ENCODE measurements at places on chromosomes 5 and 9.

- no peak for DNase-seq
These were observed 94.7 kb downstream of the YTHDC2 start for GRCh38 chr5:113608113-113608596.

DNA sequence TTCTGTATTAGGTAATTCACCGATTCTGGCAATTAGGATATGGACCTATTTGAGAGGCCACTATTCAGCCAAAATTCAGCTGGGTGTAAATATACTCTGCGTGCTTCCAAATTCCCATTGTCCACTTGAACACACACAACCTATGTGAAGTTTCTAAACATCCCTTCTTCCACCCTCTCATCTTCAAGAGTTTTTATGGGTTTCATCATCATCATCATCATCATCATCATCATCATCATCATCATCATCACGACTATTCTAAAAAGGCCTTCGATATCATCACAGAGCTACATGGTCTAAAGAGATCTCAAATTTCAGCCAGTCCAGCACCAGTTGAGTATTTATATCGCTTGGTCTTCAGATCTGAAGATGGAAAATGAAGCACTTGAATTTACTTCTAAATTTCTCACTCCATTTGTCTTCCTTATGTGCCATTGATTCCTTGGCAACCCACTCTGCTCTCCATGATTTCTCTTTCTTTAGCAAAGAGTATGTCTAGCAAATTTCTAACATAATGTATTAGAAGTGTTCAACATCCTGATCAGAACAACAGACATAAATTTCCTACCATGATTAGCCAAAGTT, 49.2 kb upstream of the HMHB1 start:
- DNase-seq: no peak

DNA sequence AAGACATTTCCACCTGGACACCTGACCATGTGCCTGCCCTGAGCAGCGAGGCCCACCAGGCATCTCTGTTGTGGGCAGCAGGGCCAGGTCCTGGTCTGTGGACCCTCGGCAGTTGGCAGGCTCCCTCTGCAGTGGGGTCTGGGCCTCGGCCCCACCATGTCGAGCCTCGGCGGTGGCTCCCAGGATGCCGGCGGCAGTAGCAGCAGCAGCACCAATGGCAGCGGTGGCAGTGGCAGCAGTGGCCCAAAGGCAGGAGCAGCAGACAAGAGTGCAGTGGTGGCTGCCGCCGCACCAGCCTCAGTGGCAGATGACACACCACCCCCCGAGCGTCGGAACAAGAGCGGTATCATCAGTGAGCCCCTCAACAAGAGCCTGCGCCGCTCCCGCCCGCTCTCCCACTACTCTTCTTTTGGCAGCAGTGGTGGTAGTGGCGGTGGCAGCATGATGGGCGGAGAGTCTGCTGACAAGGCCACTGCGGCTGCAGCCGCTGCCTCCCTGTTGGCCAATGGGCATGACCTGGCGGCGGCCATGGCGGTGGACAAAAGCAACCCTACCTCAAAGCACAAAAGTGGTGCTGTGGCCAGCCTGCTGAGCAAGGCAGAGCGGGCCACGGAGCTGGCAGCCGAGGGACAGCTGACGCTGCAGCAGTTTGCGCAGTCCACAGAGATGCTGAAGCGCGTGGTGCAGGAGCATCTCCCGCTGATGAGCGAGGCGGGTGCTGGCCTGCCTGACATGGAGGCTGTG, 32.4 kb downstream of the CXXC5 start:
- DNase-seq: no peak

- DNase-seq: no peak
These were observed 106.0 kb downstream of the ARRDC3 start for GRCh38 chr5:91277093-91277626.

DNA sequence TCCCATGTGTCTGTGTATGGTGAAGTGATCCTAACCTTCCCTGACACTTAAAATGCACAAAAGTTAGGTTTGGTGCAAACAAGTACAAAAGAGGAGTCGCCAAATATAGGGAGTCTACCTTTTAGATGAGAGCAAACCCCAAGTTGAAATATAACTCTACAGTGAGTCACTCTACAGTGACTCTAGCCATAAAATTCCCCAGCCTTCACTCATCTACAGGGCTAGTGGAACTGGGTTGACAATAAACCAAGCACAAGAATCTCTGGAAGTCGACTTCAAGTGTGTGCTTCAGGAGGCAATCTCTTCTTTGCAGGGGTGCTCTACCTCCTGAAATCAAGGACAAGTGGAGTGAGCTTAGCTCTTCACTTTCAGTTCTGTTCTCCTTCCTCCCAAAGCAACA, 3.3 kb downstream of the SHISAL2B start:
- no peak for DNase-seq

DNA sequence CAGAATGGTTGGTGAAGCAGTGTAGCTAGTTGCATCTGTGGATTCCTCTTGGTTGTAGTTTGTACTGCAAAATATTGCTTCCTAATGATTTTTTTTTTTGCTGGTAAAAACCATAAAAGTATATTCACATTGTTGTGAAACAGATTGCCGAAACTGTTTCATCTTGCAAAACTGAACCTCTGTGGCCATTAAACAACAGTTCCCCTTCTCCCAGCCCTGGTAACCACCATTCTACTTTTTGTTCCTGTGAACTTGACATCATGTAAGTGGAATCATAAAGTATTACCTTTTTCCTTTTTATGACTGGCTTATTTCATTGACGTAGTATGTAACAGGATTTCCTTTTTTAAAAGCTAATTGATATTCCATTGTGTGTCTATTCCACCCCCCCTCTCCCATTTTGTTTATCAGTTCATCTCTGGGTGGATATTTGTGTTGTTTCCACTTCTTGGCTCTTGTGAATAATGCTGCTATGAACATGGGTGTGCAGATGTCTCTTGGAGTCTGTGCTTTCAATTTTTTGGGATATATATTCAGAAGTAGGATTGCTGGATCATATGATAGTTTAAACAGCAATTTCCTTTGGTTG, 11.8 kb downstream of the SUB1 start:
- no peak for DNase-seq

GRCh38 chr9:91245431-91246313, 116.0 kb downstream of the AUH start:
- DNase-seq: no peak

GRCh38 chr5:81006947-81007636, 46.9 kb downstream of the RASGRF2 start:
- peak; percentile 22 for DNase-seq

- no peak for DNase-seq
These were observed 35.5 kb downstream of the FBXO10 start for GRCh38 chr9:37540634-37541033.

GRCh38 chr5:78639791-78640190, 8.8 kb downstream of the LHFPL2 start:
- no peak for DNase-seq

DNA sequence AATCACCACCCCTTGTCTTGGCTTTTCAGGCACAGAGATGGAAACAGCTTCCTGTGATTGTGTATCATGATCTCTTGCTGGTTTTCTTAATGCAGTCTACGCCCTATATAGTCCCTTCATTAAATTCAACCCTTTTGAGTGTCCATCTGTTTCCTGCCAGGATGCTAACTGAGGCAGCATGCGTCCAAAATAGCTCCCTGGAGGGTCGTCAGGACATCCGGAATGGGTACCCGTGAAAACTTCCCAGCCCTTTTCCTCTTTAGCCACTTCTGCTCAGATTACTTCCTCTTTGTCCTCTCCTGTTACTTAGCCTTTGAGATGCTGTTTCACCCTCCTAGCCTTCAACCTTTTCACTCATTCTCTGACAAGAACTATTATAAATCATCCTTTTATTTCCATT, 79.8 kb upstream of the KLF9 start:
- DNase-seq: no peak

- no peak for DNase-seq
These were observed 101.6 kb downstream of the CRB2 start for GRCh38 chr9:123457583-123457982.

DNA sequence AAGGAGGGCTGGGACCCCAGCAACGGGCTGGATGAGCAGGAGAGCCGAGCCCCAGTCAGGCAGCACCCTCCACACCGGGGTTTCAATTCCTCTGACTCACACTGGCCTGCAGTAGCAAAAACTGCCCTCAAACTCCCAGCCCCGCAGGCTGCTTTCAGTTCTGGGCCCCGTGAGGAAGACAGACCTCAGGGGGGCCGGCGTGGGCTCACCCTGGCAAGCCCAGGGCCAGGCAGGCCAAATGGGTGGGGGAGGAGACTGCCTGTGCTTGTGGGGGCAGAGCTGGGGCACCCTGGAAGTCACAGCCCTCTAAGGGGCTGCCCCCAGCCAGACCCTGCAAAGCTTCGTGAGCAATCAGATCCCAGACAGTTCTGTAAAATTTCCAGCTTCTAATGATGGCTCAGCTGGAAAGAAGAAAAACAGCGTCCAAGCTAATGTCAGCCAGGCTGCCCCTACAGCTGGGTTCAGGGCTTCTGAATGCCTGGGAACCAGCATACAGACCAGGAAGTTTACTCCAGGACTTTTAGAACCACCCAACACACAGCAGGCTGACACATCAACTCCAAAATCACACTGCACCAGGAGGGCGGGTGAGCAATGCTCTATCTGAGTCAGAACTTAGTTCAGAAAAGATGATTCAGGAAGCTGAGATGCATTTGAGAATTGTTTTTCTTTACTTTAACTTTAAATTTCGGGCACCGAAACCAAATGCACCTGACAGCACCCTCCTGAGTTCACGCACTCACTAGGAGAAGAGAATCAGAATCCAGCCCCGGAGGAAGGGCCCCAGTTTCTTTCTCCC, 34.7 kb downstream of the LPCAT1 start:
- DNase-seq: peak; percentile 26

GRCh38 chr5:156762771-156763170, 87.3 kb upstream of the PPP1R2B start:
- DNase-seq: no peak

- DNase-seq: no peak
These were observed 130.1 kb upstream of the SLC44A1 start for GRCh38 chr9:105114318-105114717.

DNA sequence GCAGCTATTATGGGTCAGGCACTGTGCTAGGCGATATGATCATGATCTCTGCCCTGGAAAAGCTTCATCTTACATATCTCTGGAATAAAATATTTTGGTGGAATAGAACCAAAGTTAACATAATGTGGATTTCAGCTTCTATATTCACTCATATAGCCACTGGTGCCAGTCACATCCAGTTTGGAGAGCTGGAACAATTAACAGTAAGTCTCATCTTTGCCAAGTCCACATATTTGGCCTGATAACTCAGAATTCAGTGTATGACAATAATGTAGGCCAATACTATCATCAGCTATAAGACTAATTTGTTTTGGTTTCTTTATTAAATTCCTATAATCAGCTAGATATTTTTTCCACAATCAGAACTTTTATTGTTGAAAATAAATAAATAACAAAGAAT, 5.9 kb upstream of the FAM13B start:
- DNase-seq: no peak

DNA sequence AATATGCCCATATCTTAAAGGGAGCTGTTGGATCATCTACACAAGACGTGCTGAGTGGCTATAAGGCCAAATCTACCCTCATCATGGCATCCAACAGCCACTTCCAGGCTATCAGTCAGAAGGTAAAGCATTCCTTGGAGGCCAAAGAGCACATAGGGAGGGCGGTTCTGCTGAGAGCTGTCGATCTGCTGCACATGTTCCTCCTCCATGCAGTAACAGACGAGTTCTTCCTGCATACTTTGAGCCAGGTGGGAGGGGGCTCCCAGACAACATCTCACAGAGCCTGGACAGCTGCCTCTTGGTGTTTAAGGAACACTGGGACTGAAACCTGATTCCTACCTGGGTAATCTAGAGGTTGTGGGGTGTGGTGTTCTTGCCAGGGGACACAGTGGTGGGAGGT, 93.3 kb upstream of the RAI14 start:
- DNase-seq: no peak

GRCh38 chr9:120619751-120620655, 40.0 kb upstream of the CDK5RAP2 start:
- DNase-seq: peak; percentile 11

- DNase-seq: no peak
These were observed 17.3 kb upstream of the MED10 start for GRCh38 chr5:6395621-6396020.

- DNase-seq: no peak
These were observed 357.8 kb downstream of the TMEM167A start for GRCh38 chr5:82719368-82719767.

DNA sequence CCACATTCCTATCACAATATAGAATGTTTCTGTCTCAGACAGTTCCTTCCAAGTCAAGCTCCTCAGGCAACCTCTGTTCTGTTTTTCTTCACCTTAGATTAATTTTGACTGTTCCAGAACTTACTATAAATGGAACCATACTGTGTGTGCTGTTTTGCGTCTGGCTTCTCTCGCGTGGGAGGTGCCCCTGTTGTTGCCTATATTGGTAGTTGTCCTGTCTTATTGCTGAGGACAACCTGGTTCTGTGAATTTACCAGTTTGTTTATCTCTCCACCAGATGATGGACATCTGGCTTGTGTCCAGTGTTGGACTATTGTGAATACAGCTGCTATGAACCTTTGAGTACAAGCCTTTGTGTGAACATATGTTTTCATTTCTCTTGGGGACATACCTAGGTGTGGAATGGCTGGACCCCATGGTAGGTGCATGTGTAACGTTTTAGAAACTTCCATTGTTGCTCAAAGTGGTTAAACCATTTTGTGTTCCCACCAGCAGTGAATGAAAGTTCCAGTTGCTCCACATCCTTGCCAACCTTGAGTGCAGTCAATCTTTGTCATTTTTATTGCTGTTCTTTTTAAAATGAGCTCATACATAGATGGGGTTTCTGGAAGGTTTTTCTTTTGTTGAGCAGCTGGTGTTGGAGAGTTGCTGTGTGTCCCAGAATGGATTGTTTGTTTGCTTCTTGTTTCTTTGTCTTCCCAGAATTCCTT, 18.1 kb downstream of the HMCN2 start:
- DNase-seq: no peak

DNA sequence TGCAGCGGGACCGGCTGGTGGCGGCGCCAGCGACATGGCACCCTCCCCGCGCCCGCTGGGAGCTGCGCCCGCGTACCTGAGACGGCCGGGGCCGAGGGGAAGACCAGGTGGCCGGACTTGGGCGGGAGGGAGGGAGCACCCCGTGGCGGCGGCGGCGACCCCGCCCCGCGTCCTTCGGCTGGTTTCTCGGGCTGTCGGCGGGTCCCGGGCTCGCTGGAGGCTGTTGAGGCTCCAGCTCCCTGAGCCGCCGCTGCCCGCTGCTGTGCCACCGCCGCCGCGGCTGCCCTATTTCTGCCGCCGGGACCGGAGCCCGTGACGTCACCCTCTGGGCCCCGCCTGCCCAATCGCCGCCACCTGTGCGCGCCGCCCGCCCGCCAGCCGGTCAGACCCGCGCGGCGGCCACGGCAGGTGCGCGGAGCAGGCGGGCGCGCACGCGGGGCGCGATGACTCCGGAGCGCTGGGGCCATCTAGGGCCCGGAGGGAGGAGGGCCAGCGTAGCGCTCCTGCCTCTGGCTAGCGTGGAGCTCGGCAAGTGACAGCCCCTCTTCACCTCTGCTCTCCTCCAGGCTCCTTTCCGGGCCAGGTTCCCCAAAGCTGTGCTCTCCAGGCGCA, at the start of gene FSTL4:
Gene FSTL4, minus strand, starts transcription at position 293 of the 612 bp plus-strand sequence.
- peak; percentile 31 for DNase-seq

Measured in stimulated activated CD4-positive, alpha-beta T cell treated with anti-CD3 and anti-CD28 coated beads, Interleukin-12 subunit alpha, Interleukin-12 subunit beta, amount 100 ng/mL, for 24 hours (primary cell).